ENCODE measurements at places on chromosomes 2 and 18. TPM values are rescaled to one million over a fixed set of nuclear protein-coding genes. Genes with fewer than 3 reads are reported as not detected.

DNA sequence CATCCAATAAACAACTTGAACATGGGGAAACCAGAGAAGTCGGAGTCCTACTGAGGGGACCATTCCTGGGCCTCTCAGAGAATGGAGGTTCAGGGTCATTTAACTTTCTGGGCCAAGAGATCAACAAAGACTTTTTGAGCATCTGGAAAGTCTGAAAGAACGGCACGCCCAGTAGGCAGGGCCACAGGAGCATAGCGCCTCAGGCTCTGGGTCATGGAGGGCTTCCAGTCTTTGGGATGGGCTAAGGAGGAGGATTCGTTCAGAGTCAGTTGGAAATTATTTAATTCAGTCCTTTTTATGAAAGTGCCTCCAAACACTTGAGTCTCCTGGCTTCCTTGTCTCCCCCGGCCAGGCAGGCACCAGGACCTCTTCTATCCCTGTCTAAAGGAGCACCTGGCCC, 101.1 kb upstream of the GLI2 start:
- no peak for DNase-seq

Gene TXNDC2
- not detected for total RNA-seq

DNA sequence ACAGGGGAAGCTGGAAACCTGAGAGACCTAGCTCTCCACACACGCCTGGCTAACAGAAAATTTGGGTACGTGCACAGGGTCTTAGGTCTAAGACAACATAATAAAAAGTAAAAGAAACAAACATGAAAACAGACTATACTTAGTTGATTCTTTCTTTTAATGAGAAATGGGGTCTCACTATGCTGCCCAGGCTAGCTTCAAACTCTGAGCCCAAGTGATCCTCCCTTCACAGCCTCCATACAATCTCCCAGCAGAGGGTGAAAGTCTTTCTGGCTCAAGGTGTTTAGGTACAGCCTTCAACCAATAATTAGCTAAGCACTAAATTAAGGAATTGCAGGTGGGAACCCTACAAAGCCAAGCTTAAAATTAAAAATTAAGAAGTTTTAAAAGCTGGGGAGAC, 116.2 kb downstream of the MEMO1 start:
- no peak for DNase-seq

- DNase-seq: no peak
Measured at GRCh38 chr2:26486789-26487188, 8.9 kb upstream of the OTOF start.

- DNase-seq: no peak
Measured at GRCh38 chr18:24111936-24112335, 26.9 kb upstream of the CABYR start.

Data from right atrium auricular region (tissue), 2 donors.